Ammon's horn (tissue), 1 donor: ENCODE measurements at places on chromosomes 2 and 18.
A peak's percentile ranks its signal among the peaks of the same experiment; 100 is the strongest.

GRCh38 chr2:32699151-32699550 lies 71.3 kb downstream of the TTC27 start:
- DNase-seq = no peak

DNA sequence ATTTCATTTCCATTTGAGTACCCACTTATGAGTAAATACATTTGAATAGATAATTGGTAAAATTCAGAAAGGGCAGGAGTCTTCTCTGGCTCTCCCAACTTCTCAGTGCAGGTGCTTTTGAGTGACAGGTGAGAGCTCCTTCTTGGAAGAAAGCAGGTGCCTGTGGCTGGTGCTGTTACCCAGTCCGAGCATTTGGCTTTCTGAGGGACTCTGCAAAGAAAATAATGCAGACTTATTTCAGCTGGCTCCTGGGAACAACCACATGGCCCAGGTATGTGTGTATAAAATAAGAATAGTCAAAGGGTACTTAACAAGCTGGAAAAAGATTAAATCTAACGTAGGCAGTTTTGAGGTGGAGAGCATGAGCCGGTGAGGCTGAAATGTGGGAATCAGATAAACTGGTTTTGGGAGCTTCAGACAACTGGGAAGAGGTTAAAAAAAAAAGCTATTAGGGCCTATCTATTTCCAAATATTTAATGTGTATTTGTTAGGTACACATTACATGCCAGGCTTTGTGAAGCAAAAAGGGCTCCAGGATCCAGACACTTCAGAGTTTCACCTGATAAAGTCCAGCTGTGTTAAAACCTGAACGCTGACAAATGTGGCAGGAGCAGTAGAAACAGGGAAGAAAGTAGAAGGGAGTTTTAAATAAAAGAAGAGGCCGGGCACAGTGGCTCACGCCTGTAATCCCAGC lies 20.6 kb downstream of the ZNF236 start:
- no peak for DNase-seq

GRCh38 chr2:144370937-144371584 lies 148.9 kb downstream of the ZEB2 start:
- DNase-seq = no peak

- DNase-seq = no peak
These were observed 1.6 kb upstream of the SLC66A2 start for GRCh38 chr18:79952996-79953559.

- DNase-seq = no peak
These were observed 159.8 kb downstream of the EN1 start for GRCh38 chr2:118687698-118688097.

DNA sequence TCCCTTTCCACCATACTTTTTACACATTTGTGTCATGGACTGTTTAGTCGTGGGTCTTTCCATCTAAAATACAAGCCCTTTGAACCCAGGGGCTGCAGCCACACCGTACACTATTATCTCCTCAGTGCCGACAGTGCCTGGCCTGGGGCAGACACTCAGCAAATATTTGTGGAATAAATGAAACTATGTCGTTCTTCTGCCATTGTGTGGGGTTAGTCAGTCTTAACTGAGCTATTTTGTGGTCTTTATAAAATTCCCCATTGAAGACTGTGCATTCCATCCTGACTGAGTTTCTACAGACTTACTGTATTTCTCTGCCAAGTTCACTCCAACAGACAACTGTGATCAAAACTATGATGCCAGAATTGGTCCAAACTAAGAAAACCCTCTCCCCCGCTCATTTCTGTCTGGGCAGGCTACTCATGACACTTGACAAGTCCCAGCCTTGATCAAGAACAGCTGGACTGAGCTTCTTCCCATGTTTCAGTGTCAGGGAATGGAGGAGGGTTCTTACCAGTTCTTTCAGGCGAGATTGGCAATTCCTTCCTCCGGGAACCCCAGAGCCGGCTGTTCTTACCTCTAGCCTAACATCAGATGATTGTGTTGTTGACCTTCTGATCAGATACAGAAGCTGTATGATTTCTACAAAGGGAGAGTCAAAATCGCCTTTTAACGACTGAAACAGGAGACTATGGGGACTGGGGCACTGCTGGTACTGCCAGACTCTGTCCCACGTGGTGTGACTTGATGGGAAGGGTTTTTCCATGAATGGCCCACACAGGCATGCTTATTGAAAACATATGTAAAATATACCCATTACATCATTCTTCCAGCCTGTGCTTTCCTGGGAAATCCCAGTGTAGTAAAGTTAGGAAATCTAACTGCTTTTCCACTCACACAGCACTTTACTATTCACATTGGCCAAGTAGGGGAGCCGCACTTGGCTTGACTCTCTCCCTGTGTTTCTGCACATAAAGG lies 77.4 kb upstream of the NPAS2 start:
- no peak for DNase-seq

- no peak for DNase-seq
These were observed 112.8 kb downstream of the UPP2 start for GRCh38 chr2:158214431-158214830.

DNA sequence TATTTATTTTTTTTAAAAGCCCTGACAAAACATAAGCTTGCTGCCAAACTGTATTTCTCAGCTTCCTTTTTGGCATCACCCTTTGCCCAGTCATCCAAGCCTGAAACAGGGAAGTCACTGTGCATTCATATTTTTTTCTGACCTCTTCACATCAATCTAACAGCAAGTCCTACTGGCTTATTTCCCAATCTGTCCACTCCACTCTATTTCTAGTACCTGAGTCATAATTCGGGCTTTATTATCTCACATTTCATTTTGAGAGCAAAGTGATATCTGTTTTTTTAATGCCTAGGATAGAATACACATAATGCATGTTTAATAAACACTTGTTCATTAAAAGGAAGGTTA lies 5.1 kb downstream of the HNMT start:
- peak; percentile 34 for DNase-seq

GRCh38 chr2:71451705-71452104 lies 1.7 kb upstream of the DYSF start:
- DNase-seq = no peak

- DNase-seq = no peak
These were observed 53.7 kb downstream of the PTRHD1 start for GRCh38 chr2:24739354-24740025.

DNA sequence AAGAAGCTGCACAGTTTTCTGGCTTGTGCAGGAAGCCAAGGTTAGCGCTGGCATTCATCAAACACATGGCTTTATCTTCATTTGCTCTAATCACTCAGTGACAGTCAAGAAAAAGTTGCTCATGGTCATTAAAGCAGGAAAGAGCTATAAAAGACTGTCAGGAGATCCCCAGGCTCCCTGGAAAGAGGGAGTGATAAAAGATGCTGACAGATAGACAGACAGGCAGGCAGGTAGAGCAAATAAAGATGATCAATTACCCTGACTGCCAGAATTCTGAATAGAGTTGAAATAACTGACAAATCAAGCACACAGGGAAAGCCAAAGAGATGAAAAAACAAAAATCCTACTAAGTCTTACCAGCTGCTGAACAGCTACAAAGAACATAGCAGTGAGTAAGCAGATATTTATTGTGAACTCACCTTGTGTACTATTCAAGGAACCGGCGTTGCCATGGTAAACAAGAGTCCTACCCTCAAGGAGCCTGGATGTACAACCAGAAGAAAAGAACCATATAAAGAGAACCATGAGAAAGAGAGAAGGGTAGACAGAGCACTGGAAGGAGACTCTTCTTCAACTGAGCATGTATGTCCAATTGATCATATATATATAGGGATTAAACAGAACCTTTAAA lies 68.0 kb downstream of the RNF152 start:
- DNase-seq = no peak

- DNase-seq = no peak
These were observed 20.7 kb upstream of the CXCR1 start for GRCh38 chr2:218187296-218188015.

GRCh38 chr18:73043211-73043610 lies 175.4 kb upstream of the NETO1 start:
- DNase-seq = peak; percentile 26

- DNase-seq = no peak
These were observed 110.7 kb downstream of the XRCC5 start for GRCh38 chr2:216219861-216220260.

GRCh38 chr18:56086176-56086575 lies 498.2 kb upstream of the TCF4 start:
- no peak for DNase-seq

DNA sequence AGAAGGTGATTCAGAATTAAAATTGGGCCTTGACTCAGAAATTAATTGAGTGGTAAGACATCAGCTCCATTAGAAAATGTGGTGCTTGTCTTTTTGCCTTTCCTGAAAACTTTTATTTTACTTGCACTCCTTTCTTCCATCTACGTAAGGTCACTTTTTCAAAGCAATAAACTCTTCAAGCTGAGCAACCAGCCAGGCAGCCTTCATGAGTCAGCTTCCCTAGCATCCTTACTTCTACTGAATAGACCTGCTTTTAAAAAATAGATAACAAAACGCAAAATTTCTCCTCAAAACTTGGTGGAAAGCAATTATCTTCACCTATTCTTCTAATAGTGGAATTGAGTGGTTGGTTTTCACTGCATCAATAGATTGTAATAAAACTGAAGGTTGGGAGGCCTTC lies 504.2 kb downstream of the ARHGAP15 start:
- DNase-seq = no peak

GRCh38 chr2:199144036-199144435 lies 313.7 kb downstream of the SATB2 start:
- no peak for DNase-seq

- no peak for DNase-seq
These were observed 1.3 kb downstream of the NEUROD1 start for GRCh38 chr2:181678861-181679543.

DNA sequence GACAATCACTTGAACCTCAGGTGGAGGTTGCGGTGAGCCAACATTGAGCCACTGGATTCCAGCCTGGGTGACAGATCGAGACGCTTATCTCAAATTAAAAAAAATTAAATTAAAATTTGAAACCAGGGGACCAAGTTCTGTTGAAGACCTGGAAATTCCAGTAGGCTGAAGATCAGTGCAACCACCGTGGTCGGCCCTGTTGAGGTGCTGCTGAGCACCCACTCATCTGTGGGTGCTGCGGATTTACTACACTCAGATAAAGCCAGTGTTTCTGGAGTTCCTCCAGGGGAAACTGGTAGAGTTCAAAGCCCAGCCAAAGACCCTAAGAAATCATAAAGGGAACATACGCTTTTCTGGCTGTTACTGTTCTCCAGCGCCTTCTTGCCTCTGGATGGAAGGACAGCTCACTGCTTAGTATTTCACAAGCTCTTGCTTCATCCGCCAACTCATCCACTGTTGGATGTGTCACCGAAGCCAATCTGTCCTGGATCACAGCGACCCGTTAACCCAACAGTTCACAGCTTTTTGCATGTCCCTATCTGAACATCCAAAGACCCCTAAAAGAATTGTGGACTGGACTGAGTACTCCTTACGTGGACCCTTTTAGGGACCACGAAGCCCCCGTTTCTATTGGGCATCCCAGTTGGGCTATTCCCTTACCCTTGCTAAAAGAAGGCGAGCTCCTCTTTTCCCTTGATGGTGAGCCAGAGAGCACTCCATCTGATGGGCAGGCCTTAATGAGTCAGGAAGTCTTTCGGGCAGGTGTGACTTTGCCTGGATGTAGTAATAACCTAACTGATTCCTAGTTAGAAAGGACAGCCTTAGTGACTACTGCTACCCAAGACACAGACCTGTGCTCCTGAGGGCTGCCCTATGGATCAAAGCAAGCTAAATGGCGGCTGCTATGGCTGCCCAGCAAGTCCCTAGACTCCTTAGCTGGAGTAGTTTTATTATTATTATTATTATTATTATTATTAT lies 6.0 kb upstream of the ALPP start:
- no peak for DNase-seq

DNA sequence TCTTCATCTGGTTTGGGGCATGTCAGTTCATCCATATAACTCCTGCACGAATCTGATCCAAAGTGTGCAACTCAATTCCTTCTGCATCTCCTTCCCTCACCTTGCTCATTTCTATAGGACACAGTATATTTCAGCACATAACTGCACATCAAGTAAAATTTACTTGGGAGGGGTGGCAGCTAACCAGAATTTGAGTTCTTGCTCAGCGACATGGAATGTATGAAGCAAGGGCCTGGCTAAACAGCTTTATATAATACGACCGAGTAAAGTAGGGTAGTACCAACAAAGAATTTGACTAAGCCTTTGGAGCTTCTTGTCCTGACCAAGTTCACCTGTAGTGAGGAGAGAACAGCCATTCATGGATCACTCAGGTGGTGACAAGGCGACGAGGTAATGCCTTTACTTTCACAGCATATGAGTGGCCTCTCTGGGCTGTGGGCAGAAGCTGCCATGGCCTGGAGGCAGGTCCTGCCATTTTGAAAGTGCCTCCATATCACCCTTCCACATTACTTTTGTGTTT lies 570.2 kb upstream of the TNP1 start:
- no peak for DNase-seq

DNA sequence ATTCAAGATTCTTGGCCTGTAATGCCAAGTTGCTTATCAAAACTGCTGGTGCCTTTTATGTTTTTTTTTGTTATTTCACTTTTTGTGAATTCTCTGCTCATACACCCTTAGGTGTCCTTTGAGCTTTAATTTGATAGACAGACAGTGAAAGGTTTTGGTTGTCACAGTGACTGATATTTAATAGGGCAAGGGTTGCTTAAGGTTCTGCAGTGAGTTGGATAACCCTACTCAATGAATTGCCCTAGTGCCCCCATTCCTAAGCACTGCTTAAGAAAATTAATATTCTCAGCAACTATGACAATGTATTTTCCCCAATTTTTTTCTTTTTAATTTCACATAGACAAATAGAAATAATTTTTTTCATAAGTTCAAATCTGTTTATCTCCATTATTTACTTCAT lies 15.4 kb downstream of the PPIG start:
- no peak for DNase-seq

GRCh38 chr2:25088817-25089516 lies 47.1 kb downstream of the EFR3B start:
- no peak for DNase-seq

GRCh38 chr2:103445347-103445746 lies 683.5 kb downstream of the TMEM182 start:
- DNase-seq = peak; percentile 23
